ENCODE measurements at places on chromosomes 1 and 21. TPM values are rescaled to one million over a fixed set of nuclear protein-coding genes. Genes with fewer than 3 reads are reported as not detected.
A peak's percentile ranks its signal among the peaks of the same experiment; 100 is the strongest.

Gene MSH4
- 1.6 TPM for total RNA-seq

DNA sequence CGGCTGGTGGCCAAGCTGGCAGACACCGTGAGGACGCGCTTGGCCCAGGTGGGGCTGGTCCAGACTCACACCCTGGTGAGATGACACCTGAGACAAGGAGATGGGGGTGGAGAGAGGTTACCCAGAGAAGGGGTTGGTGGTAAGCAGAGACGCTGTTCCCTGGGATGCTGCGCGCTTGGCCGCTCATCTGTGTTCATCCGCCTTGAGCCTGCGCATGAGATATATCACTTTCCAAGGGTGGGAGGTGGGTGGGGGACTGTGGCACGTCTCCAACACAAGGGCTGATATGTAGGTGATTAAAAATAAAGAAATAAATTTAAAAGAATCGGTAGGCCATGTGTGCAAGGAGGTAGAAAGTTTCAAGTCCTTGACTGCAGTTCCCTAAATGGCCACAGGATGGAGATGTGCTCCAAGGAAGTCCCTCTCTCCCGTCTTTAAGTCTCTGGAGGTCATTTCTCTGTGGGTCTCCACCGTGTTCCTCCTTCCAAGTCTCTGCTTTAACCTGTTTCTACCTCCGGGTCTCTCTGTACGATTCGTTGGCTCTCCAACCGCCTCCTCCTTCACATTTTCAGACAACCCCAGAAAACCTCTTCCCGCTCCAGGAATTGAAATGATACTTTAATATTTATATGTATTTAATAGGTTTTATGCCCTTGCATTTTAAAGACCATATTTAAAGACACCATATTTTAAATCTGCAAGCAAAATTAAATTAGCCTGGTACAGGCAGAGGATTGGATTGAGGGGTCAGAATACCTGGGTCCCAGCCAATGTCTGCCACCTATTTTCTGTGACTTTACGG is 4.5 kb downstream of the TTC24 start:
- DNase-seq, result peak; percentile 82

Gene PSMG1
- total RNA-seq, result 27.3 TPM

Gene MAGOH
- total RNA-seq, result 15.9 TPM

DNA sequence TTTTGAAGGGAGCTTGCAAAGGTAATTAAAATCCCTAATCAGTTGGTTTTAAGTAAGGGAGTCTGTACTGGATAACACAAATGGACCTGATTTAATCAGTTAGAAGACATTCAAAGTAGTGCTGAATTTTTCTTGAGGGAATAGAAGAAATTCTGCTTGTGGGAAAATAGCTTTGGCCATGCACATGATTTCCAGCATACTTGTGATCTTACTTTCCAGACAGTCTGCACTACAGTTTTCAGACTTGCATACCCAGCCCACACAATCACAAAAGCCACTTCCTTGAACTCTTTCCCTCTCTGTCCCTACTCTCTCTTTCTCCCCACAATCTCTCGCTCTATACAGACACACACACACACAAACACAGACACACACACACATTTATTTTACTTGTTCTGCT is 852.1 kb downstream of the PLA2G4A start:
- DNase-seq, result no peak

DNA sequence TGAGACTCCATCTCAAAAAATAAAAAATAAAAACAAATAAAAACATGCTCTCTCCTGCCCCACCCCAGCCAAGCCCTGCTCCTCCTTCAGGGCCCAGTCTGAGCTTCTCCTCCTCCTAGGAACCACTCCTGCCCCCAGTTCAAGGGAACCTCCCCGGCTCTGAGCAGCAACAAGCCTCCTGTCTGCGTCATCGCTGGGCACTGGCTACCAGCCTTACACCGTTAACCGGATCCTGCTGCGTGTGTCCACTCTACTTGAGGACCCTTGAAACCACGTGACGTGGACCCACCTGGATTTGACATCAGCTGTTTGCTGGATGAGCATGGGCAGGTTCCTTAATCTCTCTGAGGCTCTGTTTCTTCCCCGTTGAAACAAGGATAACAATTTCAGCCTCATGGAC is 1.6 kb upstream of the TAS1R2 start:
- no peak for DNase-seq

DNA sequence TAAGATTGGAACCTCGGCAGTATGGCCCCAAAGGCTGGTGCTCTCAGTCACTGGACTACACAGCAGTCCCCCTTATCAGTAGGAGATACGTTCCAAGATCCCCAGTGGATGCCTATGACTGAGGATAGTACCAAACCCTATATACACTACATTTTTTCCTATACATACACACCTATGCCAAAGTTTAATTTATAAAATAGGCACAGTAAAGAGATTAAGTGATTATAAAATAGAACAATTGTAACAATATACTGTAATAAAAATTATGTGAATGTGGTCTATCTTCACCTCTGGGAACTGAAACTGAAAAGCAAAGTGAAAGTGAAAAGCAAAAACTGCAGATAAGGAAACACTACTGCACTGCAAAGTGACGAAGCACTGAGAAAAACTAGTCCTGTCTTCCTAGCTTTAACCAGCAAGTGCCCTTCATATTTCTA is 96.8 kb downstream of the INTS7 start:
- no peak for DNase-seq

Gene RGSL1
- total RNA-seq, result 0.82 TPM

Gene FMOD
- total RNA-seq, result 1.6 TPM

Gene NBPF14
- 6.1 TPM for total RNA-seq

- DNase-seq, result no peak
These were observed 39.6 kb downstream of the UBASH3A start for GRCh38 chr21:42443181-42443785.

DNA sequence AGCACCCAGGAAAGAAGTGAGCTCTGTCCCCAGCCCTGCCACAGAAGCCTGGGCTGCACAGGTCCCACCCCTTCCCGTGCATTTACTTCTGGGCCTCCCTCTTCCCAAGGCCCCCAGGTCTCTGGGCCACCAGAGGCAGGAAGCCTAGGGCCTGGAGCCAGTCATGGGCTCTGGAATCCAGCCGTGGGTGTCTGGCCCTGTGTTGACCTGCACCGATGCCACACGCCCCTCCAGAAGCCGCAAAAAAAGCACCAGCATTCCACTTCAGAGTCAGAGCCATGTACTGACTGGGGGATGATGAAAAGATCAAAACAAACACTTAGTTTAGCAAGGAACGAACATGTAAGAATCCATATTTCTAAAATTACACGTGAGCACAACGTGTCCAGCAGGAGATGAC is 141.7 kb downstream of the NPHP4 start:
- no peak for DNase-seq

- DNase-seq, result no peak
These were observed 34.8 kb upstream of the ATP6V1G3 start for GRCh38 chr1:198575292-198575691.

- no peak for DNase-seq
These were observed 7.5 kb downstream of the KIF1B start for GRCh38 chr1:10217748-10218441.

Gene MARK1
- total RNA-seq, result 62.4 TPM

Gene ZNF362
- total RNA-seq, result 13.9 TPM

Gene NES
- total RNA-seq, result 43.2 TPM

Gene AUNIP
- total RNA-seq, result 0.82 TPM

DNA sequence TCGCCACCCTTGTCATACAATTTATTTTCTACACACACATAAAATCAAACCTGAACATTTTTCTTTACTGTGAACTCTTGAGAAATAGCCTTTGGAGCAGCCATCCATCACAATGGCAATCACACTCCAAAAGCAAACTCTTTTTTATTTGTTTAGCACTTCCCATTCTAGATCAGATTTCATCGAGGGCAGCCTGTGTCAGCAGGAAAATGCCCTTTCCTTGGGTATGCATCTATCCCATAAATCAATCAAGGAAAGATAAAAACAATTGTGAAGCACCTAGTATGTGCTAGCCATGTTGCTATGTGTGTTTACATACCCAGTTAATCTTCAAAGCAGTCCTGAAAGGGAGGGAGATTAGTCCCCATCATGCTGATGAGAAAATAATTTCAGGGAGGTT is 484.1 kb upstream of the USP24 start:
- no peak for DNase-seq

GRCh38 chr1:29504709-29505410 is 268.5 kb downstream of the PTPRU start:
- DNase-seq, result no peak

Gene KRTAP13-2
- total RNA-seq, result not detected

GRCh38 chr1:31980835-31981455 is 32.7 kb upstream of the KHDRBS1 start:
- no peak for DNase-seq

DNA sequence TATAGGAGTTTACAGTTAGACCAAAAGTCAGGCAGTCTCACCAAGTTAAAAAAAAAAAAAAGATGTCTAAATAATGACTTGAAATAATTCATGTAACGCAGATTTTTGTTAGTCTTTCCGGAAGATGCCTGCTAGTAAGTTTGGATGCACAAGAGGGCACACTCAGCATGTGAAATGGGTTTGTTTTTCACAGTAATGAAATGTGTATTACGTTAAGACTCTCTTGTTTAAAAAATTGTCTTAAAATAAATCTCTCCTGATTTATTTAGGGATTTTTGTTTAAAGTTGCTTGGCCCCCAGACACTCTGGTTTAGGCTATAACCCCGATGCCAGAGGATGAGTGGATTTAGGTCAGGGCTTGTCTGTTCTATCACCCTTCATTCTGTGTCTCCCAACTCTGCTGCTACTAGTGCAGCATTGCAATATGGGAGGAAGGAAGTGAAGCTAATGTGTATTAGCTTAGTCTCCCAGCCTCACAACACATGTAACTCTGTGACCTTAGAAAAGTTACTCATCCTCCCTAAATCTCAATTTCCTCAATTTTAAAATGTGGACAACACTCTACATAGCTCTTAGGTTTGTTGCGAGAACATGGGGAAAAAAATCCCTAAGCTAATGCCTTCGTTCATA is 25.7 kb downstream of the CTH start:
- no peak for DNase-seq

DNA sequence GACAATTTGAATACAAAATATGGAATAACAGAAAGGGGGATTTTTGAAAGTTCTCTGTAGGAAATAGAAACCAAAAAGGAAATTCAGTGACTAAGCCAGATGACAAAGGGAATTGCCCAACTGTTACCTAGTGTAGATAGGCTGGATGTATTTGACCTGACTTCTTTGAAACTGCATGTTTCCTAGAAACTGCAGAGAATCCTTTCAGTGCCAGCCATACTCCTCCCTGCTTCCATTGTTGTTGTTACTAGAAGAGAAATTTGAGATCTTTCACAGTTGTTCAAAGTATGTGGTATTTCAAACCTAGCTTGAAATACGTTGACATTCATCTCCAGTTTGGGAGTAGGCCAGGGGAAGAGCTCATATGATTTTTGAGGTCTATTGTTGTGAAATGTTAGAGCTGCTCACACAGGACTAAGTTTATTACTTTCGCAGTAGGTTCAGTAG is 1.8 kb upstream of the GBP5 start:
- no peak for DNase-seq

Gene TNFAIP8L2
- total RNA-seq, result 0.82 TPM

Gene LYPD8
- not detected for total RNA-seq

Gene SMIM12
- 7.7 TPM for total RNA-seq

Gene TRNP1
- 16.7 TPM for total RNA-seq

DNA sequence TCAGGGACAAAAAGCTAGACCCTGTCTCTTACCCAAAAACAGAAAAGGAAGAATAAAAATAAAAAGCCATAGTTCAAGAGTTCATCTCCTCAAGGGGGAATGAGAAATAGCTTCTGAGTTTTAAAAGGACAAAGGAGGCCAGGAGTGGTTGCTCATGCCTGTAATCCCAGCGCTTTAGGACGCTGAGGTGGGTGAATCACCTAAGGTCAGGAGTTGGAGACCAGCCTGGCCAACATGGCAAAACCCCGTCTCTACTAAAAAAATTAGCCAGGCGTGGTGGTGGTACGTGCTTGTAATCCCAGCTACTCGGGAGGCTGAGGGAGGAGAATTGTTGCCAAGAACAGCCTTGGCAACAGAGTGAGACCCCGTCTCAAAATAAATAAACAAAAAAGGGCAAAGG is 38.6 kb upstream of the CPLANE2 start:
- DNase-seq, result no peak

DNA sequence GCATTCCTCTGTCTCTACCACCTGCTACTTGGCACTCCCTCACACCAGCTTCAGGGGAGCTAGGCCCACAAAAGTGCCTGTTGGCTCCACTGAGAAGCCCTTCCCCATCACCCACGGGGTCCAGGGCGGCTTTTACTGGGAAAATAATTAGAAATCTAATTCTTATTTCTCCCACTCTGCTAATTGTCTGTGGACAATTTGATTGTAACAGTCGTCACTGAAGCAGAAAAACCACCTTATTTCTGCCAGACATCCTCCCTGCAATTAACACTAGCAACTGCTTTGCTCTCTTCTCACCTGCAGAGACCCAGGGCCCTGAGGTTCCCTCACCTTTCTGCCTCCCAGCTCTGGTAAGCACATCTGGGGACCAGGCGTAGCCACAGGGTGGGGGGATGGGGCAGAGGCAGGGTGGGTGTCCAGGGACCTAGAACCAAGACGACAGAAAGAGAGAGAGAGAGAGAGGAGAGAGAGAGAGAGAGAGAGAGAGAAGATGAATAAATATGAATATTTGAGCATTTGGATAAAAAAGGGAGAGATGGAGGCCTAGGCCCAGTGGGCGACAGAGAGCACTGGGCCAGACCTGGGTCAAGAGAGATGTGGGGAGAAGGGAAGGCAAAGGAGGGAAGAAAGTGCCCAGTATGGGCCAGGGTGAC is 32.6 kb downstream of the FOXO6 start:
- no peak for DNase-seq

Gene IGSF3
- 134 TPM for total RNA-seq

DNA sequence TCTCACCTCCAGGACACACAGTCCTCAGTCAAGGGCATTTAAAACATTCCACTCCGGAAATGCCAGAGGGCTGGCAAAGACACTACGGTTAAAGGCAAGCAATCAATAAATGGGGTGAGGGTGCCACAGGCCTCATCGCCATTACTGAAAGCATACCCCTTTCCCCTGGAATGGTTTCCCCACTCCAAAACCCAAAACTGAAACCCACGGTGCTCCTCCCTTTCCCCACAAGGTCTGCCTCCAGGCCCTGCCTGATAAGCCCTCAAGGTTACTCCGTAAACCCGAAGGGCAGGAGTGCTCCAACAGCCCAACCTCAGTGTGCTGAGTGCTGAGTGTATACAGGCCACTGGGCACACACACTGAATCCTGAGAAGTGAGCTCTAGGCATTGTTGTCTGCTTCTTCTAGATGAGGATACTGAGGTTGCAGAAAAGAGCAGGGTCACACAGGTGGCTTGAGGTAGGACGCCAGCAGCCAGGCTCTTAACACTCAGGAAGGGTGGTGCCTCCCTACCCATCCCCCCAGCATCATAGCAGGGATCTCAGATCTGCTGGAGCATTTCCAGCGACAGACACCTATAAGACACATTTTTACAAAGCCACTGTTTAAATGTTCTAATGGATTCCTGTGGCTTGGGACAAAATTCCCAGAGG is 29.0 kb downstream of the SSBP3 start:
- DNase-seq, result no peak

- DNase-seq, result no peak
These were observed 3.3 kb downstream of the RSRP1 start for GRCh38 chr1:25243907-25244306.

Gene AGBL4
- total RNA-seq, result 3.3 TPM

- DNase-seq, result peak; percentile 67
These were observed 60.3 kb downstream of the STUM start for GRCh38 chr1:226608699-226609505.
